ENCODE measurements at places on chromosomes 2 and 18.

- no peak for DNase-seq
Measured at GRCh38 chr2:205358351-205358815, 323.9 kb upstream of the NRP2 start.

DNA sequence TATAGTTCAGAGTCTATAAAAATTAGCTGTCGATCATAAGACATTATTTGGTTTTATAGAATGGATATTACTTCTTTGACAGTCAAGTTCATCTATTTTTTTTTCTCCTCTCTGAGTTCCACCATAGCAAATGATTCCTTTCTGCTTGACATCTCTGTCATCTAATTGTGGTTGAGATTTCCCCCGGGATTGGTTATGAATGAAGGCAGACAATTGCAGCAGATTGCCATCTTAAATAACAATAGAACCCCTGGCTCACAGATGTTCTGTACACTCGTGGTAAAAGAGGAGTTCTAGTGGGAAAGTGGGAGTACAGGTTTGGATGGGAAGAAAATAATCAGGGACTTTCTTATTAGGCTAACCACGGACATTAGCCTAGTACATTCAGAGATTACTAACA, 292.1 kb upstream of the NRXN1 start:
- DNase-seq = no peak

DNA sequence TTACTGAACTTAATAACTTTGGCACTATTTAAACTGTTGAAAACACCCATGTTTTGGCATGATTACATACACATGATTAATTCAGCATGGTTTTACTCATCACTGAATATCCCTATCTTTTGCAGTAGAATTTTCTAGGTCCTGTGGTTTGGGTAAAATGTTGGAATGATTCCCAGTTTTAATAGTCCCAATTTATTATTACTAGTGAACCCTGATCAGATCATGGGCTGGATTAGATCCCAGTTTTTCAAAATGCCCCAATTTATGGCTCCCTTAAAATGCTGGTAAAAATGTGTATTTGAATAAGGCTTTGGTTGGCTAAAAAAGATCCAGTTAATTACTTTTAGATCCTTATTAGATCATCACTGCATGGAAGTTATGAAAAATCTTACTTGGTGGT, 273.6 kb upstream of the NRP2 start:
- DNase-seq = no peak

DNA sequence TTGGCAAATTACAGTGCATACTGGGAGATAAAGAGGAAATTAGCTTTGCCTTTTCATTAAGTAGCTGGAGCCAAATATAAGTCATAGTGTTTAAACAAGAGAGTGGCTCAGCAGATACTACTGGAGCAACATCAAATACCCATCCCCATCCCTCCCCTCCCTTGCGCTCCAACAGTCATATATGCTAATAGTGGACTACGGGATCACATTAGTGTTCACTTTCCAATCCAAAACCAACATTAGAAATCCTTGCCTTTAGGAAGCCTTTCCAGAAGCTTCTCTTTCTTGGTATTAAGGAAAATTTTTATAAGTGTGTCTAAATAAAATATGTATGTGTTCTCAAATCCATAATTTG, 1669.3 kb downstream of the SUCLG1 start:
- no peak for DNase-seq

GRCh38 chr2:98816281-98816680, 85.3 kb upstream of the MGAT4A start:
- DNase-seq = no peak

Data from CD4-positive, alpha-beta memory T cell (primary cell).